NCI-H446 treated with DMSO at 0.1 percent for 48 hours (cell line): ENCODE measurements at places on chromosomes 5 and 9.
A peak's percentile ranks its signal among the peaks of the same experiment; 100 is the strongest.

- no peak for DNase-seq
Observed at GRCh38 chr5:74679966-74680365, 5.1 kb upstream of the HEXB start.

- DNase-seq = no peak
Observed at GRCh38 chr9:32292611-32293010, 91.8 kb upstream of the ACO1 start.

DNA sequence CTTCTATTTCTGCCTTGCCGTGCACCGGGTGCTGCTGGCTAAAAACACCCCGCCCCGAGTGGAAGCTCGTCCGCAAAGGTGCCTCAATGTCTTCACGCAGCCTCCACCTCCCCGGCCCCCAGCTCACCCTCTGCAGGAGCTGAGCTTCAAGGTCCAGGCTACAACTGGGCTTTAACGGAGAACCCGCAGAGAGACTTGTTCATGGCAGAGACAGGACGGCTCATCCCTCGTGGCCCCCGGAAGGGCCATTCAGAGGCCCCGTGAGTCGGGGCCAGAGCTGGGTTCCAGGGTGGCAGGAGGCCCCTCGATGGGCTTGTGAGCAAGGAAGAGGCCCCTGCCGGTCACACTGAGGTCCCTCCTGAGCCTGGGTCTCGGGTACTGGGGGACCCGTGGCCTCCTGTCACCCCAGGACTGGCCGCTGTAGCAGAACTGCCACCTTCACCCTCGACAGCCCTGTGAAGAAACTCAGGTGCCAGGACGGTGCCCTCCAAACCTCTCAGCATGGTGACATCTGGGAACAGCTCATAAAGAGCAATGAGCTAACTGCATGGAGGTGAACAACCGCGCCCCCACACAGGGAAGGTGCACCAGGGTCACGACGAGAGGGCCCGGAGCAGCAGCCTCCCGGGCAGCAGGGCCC lies 58.0 kb upstream of the UBAC1 start:
- DNase-seq = no peak

GRCh38 chr5:9335269-9335668 lies 210.6 kb downstream of the SEMA5A start:
- DNase-seq = no peak

DNA sequence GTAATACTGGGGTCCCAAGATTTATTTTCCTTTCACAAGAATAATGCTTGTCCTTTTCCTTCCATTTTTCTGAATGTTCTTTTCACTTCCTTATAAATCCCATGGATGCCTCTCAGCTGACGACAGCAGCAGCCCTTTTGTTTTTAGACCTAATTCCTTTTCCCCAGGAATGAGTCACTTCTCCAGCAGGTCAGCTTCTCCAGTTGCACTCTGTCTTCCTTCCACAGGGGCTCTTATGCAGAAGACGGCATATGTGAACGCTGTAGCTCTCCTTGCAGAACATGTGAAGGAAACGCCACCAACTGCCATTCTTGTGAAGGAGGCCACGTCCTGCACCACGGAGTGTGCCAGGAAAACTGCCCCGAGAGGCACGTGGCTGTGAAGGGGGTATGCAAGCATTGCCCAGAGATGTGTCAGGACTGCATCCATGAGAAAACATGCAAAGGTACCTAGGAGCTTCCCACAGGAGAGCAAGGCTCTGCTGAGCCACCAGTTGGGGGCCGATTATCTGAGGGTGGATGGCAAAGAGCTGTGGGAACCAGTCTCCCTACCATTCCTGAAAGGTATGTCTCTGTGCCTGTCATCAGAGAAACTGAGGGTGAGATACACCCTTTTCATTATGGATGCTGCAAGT lies 72.9 kb downstream of the RFK start:
- no peak for DNase-seq

DNA sequence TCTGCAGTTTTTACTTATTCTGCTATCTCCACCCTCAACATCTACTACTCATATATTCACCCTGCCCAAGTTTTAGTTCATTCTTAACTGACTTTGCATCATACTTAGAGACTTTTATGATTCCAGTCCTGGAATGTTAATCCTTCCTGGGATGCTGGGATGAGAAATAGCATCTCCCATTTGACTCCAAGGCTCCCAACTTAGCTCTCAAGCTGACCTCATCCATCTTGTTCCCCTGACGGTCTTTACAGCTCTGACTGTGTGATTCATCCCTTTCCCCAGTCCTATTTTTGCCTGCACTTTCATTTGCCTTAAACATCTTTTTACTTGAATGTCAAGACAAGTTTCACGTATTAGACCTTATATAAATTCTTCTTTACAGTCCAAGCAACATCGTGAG lies 297.8 kb downstream of the EPB41L4A start:
- no peak for DNase-seq

GRCh38 chr5:962386-962785 lies 46.2 kb upstream of the NKD2 start:
- DNase-seq = no peak

DNA sequence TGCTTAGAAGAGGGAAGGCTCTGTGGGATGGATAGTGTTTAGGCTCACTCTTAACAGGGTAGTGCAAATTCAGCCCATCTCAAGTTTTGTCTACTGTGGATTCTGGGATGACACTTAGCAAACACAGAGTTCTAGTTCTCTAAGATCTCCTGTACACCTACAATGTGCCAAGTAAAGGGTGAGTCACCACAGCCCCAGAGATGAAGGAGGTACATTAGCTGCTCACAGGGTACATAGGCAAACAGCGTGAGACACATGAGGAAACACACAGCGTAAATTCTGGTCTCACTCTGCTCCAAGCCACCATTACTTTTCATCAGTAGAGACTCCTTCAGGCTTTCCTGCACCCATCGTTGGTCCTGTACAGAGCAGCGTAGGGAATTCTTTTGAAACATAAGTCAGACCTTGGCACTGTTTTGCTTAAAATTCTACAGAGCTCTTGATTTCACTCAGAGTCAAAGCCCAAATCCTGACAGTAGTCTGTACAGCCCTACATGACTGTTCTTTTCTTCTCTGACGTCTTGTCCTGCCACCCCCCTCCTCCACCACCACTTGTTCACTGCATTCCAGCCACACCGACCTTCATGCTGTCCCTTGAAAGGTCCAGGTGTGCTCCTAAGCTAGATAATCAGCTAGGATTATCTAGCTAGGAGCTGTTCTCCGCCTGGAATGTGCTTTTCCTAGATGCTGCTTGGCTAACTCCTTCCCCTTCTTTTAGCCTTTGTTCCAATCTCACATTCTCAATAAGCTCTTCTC lies 8.7 kb downstream of the ASTN2 start:
- DNase-seq = no peak

GRCh38 chr5:180367991-180368390 lies 14.9 kb upstream of the GFPT2 start:
- no peak for DNase-seq

- DNase-seq = no peak
Observed at GRCh38 chr5:137096149-137097103, 402.7 kb downstream of the SPOCK1 start.

DNA sequence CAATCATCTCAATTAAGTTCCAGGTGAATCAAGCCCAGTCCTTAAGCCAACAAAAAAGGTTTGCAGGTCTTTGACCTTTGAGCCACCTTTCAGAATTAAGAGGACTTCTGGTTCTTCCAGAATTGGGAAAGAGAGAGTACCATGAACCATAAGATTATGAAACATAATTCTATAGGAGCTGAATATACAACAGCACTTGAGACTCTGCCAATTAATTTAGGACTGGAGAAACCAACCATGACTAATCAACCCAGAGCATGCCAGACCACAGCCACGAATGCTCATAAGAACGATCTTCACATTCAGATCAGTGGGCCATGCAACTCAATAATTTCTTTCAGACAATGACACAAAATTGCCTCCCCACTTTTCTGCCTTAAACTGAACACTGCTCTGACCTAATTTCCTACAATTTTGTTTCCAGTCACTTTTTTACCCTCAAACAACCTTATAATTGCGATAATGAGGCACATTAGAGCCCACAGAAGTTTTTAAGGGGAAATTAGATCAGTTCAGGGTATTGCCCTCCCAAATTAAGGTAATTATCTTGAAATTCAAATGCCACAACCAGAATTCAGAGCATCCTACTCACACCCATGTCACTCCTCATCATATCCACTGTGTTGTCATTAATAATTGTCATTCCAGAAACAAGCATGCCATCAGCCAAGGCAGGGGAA lies 213.4 kb downstream of the ATPSCKMT start:
- DNase-seq = no peak

GRCh38 chr5:32512926-32513325 lies 68.4 kb upstream of the ZFR start:
- no peak for DNase-seq

- peak; percentile 48 for DNase-seq
Observed at GRCh38 chr9:127802576-127803443, at the start of gene FPGS. FPGS (plus strand) TSS chr9:127802882; CDS start chr9:127802925, 43 bp downstream.

GRCh38 chr9:128120741-128121465 lies 6.6 kb downstream of the PTGES2 start:
- no peak for DNase-seq

- DNase-seq = no peak
Observed at GRCh38 chr5:88675168-88675707, 207.7 kb downstream of the MEF2C start.

- no peak for DNase-seq
Observed at GRCh38 chr5:78569441-78569840, 79.1 kb downstream of the LHFPL2 start.

DNA sequence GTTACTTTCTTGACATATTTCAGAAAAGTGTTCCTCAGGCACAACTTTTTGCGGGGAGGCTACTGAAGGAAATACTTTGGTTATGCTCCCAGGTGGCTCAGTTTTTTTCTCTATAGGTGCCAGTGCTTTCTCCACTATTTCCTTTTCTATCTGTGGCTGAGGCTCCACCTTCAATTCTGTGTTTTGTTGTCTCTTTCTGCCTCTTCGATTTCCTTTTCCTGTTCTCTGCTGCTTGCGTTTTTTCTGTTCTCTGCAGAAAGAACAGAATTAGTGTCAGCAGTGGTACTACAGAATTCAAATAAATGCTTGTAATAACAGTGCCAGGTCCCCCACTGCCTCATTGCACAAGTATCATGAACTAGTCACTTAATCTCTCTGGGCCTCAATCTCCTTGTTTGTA lies 7.0 kb downstream of the HEMGN start:
- no peak for DNase-seq

DNA sequence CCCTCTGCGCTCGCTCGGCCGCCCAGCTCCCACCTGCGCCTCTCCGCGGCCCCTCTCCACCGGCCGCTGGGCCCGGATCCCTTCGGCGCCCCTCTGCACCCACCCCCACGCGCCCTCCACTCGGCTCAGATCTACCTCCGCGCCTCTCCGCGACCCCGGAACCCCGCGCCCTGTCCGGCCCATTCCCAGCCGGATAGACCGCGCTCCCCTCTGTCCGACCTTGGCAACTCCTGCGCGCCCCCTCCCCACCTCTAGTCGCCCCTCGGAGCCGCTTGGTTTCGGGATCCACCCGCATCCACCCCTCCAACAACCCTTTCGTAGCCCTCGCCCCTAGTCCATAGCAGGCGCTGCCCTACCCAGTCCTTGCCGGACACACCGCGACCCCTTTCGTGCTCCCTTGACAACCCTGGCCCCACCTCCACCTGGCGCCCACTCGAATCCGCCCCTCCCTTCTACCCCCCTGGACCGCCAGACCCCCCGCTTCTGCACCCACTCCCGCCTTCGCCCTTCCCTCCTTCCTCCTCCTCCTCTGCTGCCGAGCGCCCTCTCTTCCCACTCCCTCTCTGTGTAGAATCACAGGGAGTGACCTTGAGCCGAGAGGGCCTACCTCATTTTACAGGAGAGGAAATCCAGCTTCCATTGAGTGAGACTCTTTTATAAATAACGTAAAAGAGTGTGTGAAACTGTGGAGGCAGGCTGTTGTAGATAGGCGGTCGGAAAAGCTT lies 525 bp upstream of the AK3 start:
- DNase-seq = no peak

DNA sequence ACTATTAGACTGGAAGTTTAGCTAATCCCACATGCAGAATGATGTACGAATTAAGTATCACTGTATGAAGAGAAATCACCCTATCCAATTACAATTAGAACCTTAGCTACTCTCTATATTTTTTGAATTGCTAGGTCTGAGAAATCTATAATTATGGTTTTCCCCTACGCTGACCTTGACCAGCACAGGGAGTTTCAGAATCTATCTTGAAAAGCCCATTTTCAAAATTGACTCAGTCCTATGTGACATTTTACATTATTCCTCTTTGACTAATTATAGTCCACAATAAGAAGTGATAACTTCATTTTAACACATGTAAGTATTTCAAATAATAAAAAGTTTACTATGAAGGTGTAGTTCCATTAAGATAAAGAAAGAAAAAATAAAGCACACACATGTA lies 21.5 kb downstream of the NUDT12 start:
- DNase-seq = no peak

DNA sequence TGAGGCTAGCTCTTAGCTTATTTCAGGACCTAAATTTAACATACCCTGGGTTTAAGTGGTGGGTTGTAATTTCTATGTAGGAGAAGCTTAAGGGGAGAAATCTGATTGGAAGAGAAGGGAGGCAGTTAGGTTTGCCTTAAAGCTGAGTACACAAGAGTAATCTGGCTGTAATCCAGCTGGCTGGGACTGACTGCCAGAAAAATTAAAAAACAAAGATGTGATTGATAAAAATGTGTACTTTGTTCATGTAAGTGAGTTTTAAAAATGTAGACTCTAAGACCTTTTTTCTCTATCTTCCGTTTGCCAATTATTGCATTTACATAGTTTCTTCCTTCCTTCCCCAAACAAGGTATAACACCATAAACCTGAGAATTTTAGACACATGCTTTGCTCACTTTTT lies 17.5 kb upstream of the MSMP start:
- DNase-seq = peak; percentile 10

GRCh38 chr5:93601802-93602155 lies 18.8 kb downstream of the NR2F1 start:
- DNase-seq = peak; percentile 28

GRCh38 chr5:177966009-177966838 lies 29.8 kb downstream of the PROP1 start:
- DNase-seq = no peak

DNA sequence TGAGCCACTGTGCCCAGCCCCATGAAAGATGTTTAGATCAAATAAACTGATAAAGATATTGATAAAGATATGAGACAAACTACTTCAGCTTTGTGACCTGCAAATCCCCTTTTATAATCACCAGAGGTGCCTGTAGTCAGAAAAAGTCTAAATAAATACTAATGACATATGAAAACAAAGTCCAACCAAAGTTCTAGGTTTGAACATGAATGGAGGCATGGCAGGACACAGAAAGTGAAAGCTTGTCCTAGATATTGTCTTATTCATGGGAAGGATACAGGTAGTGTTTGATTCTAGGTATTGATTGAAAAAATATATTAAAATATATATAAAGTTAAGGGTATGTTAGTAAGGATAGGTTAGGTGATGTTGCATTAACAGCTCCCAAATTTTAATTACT lies 24.6 kb upstream of the PSAT1 start:
- DNase-seq = no peak

- DNase-seq = no peak
Observed at GRCh38 chr9:69120380-69121154, 53.5 kb upstream of the TJP2 start.

DNA sequence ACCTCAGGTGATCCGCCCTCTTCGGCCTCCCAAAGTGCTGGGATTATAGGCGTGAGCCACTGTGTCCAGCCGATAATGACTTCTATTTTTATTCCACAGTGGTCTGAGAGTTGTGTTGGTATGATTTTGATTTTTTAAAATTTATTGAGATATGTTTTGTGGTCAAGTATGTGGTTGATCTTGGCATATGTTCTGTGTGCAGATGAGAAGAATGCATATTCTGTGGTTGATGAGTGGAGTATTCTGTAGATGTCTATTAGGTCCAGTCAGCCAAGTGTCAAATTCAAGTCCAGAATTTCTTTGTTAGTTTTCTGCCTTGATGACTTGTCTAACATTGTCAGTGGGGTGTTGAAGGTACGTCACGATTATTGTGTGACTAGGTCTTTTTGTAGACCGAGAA lies 338.2 kb upstream of the TARS1 start:
- DNase-seq = no peak
